NCI-H1436 treated with DMSO at 0.1 percent for 48 hours (cell line): ENCODE measurements at places on chromosomes 1 and 21.

- DNase-seq, result no peak
Measured at GRCh38 chr1:4005431-4005830, 105.4 kb upstream of the C1orf174 start.

- DNase-seq, result peak; percentile 26
Measured at GRCh38 chr1:150464422-150464826, 22.8 kb upstream of the TARS2 start.

GRCh38 chr21:31830701-31831100, 42.1 kb upstream of the HUNK start:
- no peak for DNase-seq

DNA sequence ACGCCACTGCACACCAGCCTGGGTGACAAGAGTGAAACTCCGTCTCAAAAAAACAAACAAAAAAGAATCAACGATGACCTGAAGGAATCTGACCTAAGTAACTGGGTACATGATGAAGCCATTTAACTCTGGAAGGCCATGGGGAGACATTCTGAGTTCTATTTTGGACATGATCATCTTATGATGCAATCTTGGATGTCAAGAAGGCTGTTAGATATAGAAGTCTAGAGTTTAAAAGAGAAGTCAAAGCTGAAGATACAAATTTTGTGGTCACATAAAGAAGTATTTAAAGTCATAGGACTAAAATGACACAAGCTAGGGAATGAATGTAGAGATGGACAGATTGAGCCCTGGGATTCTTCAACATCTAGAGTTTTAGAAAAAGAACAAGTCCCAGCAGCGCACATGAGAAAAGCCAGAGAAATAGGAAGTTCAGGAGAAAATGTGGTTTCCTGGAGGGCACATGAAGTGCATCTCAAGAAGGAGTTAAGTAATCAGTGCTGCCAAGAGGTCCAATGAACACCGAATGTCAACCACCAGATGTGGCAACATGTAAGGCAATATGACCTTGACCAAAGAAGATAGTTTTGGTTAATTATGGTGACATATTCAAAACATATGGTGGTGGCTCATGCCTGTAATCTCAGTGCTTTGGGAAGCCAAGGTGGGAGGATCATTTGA, 26.8 kb downstream of the ELK4 start:
- no peak for DNase-seq

- DNase-seq, result no peak
Measured at GRCh38 chr21:32599091-32599490, 13.1 kb downstream of the CFAP298 start.

GRCh38 chr1:53512807-53513755, 53.9 kb downstream of the DMRTB1 start:
- no peak for DNase-seq

DNA sequence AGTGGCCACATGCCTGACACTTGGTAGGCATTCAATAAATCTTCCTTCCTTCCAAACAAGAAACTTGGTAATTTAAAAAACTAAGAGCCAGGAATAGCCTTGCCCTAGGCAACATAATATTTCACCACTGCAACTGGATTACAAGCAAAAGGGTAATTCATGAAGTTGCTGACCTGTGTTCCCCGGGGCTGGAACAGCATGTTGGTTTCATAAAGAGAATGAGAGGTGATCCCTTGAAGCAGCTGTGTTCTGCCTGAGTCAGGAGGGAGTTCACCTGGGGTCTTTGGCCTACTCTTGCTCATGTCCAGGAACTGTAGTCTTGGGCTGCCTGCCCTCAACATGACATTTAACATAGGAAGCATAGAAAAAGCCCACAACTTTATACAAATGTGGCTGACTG, 329.0 kb upstream of the DAB1 start:
- no peak for DNase-seq
